ENCODE measurements at places on chromosomes 2 and 18.

DNA sequence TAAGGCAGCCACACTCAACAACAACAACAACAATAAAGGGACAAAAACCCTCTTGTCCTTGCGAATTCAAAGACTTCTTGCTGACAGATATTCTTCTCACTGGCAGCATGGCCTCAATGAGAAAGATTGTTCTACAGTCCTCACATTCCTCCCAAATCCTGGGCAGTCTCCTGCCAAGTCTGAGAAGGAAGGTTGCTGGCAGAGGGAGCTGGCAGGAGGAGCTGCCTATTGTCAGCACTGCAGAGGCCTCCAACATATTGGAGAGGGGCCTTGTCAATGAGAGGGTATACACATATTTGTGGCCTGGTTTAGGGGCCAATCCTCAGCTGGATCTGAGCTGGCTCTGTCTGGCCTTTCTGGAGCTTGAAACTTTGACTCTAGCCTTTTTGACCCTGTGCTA, 63.5 kb downstream of the LAMA3 start:
- no peak for DNase-seq

- no peak for DNase-seq
Measured at GRCh38 chr2:235378246-235378645, 115.6 kb upstream of the AGAP1 start.

DNA sequence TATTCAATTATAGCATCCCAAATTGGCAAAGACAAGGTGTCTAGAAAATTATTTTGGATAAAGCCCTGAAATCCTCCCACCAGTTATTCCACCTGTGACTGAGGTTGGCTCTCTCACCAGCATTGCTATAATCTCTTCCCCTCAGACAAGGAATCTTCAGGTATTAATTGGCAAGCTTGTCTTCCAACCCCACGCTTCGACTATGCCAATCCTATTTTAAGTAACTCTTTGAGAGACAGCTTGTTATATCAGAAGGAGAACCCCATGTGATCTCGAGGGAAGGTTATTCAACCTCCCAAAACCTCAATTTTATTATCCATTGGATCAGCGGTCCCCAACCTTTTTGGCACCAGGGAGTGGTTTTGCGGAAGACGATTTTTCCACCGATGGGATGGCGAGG, 54.5 kb upstream of the NEDD4L start:
- DNase-seq: no peak

DNA sequence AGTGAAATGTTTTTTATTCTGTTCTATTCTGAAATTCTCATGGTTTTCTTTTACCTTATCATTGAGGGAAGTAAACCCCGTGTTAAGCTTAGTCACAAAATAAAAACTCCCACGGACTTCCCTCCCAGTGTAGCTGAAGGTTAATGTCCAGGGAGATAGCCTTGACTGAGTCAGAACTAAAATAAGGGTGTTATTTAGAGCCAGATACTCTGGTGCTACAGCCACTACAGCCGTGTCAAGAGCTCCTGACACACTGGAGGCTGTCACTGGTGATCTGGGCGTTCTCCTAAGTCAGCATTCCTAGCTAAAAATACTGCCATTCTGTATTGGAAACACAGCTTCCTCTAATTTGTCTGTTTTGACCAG, 82.0 kb upstream of the RANBP2 start:
- DNase-seq: no peak

GRCh38 chr2:7242189-7242867, 325.1 kb downstream of the RNF144A start:
- DNase-seq: no peak

DNA sequence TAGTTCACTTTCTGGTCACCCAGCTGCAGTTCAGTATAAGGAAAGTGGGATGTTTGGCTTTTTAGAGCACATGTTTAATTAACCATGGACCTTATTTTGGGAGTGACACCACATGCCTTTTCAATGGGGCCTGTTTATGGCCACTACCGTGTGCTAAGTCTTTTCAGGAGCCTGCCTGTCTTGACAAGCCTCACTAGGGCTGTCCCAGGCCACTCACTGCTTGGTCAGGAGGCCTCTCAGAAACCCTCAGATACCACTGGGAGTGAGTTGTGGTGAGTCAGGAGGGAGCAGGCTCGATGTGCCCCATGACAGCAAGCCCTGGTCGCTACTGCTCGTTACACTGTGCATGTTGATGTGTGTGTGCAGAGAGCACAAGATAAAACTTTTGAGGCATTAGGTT, 123.0 kb downstream of the MAP4K4 start:
- no peak for DNase-seq

- DNase-seq: no peak
Measured at GRCh38 chr2:126811101-126811500, 87.6 kb upstream of the TEX51 start.

DNA sequence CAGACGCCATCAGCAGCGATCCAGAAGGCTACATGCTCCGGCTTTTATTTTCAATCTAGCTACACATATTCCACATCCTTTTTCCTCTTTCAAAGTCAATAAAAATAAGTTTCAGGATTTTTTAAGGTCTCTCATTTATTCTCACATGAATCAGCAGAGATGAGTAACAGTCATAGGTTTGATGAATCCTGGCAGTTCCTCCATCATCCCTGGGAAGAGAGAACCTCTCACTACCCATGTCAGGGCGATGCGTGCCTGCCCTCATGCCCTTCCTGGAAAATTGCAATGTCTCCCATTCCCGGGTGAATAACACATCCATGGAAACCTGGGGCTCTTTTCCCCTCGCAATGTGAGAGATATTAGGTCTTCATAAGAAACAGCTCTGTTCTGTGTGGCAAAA, 301.1 kb upstream of the SMIM21 start:
- DNase-seq: no peak

- no peak for DNase-seq
Measured at GRCh38 chr2:9679218-9679617, 48.4 kb upstream of the YWHAQ start.

GRCh38 chr2:237627441-237628246, at the start of gene LRRFIP1:
LRRFIP1 (plus strand) TSS chr2:237627587; CDS start chr2:237627645, 58 bp downstream.
- no peak for DNase-seq

DNA sequence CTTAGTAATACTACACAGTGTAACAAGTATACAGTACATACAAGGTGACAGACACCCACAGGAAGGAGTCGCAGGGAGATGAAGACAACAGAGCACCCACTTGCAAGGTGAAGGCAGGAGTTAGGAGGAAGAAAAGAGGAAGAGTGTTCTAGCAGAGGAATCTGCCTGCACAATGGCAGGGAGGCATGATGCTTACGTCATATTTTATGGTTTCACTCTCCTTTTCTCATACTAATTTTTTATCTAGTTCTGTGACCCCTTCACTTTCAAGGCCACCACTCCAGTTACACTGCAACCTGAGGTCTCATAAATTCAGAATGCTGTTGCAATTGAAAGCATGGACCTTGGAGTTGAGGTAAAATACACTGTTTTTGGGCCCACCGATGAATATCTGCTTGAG, 331.7 kb downstream of the MEIS1 start:
- DNase-seq: no peak

DNA sequence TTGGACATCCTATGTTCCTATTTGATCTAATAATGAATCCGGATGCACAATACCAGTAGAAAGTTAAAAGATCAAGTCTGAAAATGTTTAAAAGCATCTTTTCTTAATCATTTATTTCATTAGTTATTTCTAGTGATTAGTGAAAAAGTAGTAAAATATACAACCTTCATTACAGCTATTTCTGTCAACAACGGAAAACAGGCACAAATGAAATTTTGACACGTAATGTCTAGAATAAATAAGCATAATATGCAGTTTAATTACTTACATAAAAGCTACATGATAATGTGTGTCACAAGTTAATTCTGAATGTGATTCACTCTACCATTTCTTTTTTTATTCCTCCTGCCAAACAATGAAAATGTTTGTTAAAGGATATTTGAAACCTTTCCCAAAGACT, 216.1 kb downstream of the MYCN start:
- DNase-seq: no peak

- no peak for DNase-seq
Measured at GRCh38 chr2:64244037-64244416, 99.8 kb upstream of the PELI1 start.

GRCh38 chr18:37385846-37386778, 179.5 kb downstream of the CELF4 start:
- peak; percentile 27 for DNase-seq

DNA sequence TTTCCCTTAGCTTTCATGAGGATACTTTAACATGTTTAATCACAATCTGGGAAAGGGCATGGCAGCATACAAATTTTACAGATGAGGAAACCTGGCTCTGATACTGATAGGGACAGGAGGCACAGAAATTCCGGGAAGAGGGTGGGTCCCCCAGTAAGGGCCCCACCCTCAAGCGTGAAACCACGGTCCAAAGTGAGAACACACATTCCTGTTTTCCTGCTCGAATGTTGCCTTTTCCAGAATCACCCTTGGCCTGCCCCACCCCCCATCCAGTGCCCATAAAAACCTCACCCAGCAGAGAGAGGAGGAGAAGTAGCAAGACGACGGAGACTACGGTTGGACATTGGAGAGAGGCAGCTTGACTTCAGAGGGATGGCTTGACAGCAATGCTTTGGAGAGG, 98.2 kb downstream of the HIBCH start:
- no peak for DNase-seq

DNA sequence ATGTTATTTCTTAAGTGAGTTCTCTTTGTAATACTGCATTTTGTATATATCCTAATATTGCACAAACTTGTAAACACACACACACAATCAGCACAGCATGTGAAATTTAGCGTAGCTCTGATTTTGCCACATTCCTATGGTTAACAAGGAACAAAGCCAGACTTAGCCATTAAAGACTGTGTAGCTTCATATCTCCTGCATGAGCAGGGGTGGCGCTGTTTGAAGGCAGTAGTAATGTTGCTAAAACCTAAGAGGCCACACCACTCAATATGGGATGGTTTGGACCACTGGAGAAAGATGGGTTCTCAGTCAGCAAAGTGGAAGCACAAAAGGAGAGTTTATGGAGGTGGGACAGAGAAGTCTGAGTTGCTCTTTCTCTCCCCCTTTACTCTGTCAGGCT, 61.1 kb upstream of the RND3 start:
- DNase-seq: no peak

GRCh38 chr2:209845666-209846065, 74.0 kb downstream of the UNC80 start:
- DNase-seq: no peak

DNA sequence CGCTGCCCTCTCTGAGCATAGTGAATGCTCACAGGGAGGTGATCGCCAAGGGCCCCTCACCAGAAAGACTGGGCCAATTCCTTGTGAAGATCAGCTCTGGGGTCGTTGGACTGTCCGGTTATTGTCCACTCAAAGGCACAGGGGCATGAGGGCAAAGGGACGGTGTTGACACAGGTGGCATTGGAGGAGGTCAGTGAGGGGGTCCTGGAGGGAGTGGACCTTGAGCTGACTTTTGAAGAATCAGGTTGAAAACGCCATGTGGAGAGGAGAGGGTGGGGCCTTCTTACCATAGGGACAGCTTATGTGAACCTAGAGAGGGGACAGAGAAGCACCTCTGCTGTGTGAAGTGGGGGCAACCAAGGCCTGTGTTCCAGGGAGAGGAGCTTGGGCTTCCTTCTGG, 131.5 kb downstream of the TFCP2L1 start:
- DNase-seq: no peak

GRCh38 chr2:128593879-128594650, 275.4 kb upstream of the HS6ST1 start:
- DNase-seq: no peak

DNA sequence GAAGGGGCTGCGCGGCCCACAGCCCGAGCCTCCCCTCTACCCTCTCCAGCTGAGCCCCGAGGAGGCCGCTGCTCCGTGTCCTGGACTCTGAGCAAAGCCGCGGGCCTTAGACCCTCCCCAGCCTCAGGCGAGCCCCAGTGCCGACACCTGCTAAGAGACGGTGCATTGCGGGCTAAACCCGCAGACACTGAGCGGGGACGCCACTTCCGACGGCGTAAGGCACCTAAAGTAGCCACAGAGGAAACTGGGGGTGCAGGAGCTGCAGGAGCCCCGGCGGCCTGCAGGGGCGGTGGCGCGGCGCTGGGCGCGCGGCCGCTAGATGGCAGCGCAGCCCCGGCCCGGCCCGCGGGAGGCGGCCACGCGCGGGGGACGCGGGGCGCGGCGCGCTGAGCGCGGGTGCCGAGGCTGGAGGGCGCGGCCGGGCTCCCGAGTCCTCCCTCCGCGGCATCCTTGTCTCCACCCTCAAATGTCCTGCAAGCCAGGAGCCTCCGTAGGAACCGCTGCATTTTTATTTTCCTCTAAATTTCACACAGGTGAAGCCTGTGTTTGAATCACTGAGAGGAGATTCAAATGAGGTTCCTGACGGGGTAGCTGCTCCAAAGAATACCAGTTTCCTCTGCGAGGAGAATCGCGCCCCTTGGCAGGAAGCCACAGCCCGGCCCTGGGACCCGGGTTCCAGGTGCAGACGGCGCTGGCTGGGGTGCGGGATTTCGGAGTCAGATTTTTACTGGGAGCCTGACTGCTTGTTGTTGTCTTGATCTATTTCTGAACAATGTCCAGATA, 650.5 kb downstream of the GALR1 start:
- no peak for DNase-seq

- DNase-seq: no peak
Measured at GRCh38 chr18:36456622-36457021, 159.1 kb downstream of the FHOD3 start.

- DNase-seq: no peak
Measured at GRCh38 chr2:165013944-165014619, 58.8 kb upstream of the SLC38A11 start.

- DNase-seq: no peak
Measured at GRCh38 chr2:11446733-11447248, 19.2 kb downstream of the E2F6 start.

GRCh38 chr2:9703701-9704221, 73.0 kb upstream of the YWHAQ start:
- no peak for DNase-seq

DNA sequence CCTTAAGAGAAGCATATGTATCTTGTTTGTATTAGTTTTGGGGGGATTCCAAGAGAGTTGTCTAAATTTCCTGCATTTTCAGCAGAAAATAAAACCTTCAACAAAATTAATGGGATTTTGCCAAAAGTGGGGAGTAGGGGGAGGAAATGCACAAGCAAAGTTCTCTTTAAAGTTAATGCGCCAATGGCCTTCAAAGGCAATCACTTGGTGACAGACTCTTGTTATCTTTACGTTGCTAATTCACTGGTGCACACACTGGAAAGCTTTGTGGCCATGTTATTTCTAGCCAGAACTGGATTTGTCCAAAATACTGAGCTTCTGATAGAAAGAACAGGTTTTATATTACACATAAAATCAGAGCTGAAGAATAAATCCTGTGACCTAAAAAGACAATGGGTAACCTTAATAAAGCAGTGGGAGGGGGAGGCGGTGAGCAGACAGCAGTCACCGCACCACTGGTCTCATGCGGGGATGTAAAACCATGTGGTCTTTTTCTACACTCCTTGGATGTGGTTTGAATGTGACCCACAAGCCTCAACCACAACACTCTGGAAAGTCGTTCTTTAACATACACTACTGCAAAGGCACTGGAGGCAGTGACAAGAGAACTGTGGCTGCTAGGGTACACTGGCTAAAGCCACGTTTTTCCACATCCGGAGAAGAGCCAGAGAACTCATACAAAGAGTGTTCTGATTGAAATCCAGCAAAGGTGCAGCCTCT, 176.9 kb upstream of the SMAD7 start:
- no peak for DNase-seq

- DNase-seq: no peak
Measured at GRCh38 chr2:220335591-220335915, 708.1 kb downstream of the SLC4A3 start.

Data from NCI-H2081 treated with DMSO at 0.1 percent for 48 hours (cell line).